ENCODE measurements at places on chromosomes 5 and 9.

GRCh38 chr5:2746561-2747032 is 4.9 kb downstream of the IRX2 start:
- H3K4me3 ChIP-seq: no peak overlapping the region
- H3K27ac ChIP-seq: no peak overlapping the region
- DNase-seq: no peak
- H3K4me1 ChIP-seq: no peaks in the 10 kb centered on the region
- peaks cover 63% of the 10 kb centered on the region for H3K27me3 ChIP-seq

DNA sequence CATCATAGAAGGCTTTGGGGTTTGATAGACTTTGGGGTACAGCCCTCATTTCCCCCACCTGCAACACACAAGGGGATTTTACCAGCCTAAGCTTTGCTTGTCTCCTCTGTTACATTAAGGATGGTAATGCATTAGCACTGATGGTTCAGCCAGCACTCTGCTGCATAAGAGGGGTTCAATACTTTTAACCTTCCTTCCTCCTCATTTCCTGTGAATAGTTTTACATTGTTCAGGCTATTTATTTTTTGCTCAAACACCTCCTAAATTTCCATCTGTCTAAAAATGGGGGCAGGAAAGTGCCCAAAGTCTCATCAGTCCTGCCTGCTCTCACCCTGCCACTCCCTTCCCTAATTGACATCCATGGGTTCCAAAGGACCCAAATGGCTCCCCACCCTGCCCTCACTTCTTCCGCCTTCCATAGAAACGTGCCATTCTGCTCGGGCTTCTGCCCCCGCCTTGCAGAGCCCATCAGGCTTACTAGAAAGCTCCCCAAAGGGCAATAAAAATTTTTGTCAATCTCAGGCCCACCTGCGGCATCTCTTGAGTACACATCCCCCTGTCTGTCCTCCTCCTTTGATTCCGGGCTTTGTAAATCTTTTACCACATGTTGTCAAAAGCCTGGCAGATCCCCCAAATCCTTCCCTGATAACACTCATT is 239.5 kb upstream of the SLC24A2 start:
- no peak for DNase-seq
- H3K27me3 ChIP-seq: no peaks in the 10 kb centered on the region
- no peaks in the 10 kb centered on the region for H3K36me3 ChIP-seq
- no peak overlapping the region for H3K4me3 ChIP-seq

- no peak for DNase-seq
- no peak overlapping the region for H3K4me3 ChIP-seq
- H3K4me1 ChIP-seq: no peaks in the 10 kb centered on the region
- H3K27ac ChIP-seq: no peak overlapping the region
- H3K36me3 ChIP-seq: peaks cover 2% of the 10 kb centered on the region
Observed at GRCh38 chr5:175745210-175745609, 87.3 kb downstream of the HRH2 start.

GRCh38 chr5:158938200-158938599 is 161.5 kb downstream of the EBF1 start:
- DNase-seq: no peak
- no peaks in the 10 kb centered on the region for H3K4me1 ChIP-seq
- H3K36me3 ChIP-seq: no peaks in the 10 kb centered on the region

GRCh38 chr9:127778280-127779135 is at the start of gene SH2D3C:
Gene SH2D3C (minus strand): TSS chr9:127778666. CDS start chr9:127778627, 39 bp downstream.
- H3K27me3 ChIP-seq: no peaks in the 10 kb centered on the region
- peak within 1 kb of the TSS; percentile 96 for H3K4me3 ChIP-seq
